ENCODE measurements at places on chromosomes 12 and 14.

- no peak for DNase-seq
Observed at GRCh38 chr14:98935921-98936320, 336.1 kb downstream of the BCL11B start.

- DNase-seq, result peak; percentile 7
Observed at GRCh38 chr12:93363841-93364297, 13.9 kb upstream of the NUDT4 start.

- DNase-seq, result no peak
Observed at GRCh38 chr12:82862876-82863649, 176.4 kb downstream of the TMTC2 start.

DNA sequence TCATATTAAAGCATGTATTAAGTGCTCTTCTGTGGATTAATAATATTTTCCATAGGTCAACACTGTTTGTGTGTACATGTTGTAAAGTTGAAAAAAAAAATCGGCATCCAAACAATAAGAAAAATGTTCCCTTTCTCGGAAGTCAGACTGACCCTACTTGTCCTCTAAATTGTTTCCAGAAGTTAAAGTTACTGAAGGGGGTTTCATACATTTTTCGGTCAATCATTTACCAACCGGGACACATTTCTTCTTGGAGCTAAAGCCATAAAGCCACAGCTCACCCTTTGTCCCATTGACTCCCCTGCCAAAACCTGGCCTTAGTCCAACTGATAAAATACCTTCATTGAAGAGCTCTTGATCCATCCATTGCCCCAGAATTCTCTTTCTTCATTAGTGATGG, 230.0 kb downstream of the ANO2 start:
- no peak for DNase-seq

DNA sequence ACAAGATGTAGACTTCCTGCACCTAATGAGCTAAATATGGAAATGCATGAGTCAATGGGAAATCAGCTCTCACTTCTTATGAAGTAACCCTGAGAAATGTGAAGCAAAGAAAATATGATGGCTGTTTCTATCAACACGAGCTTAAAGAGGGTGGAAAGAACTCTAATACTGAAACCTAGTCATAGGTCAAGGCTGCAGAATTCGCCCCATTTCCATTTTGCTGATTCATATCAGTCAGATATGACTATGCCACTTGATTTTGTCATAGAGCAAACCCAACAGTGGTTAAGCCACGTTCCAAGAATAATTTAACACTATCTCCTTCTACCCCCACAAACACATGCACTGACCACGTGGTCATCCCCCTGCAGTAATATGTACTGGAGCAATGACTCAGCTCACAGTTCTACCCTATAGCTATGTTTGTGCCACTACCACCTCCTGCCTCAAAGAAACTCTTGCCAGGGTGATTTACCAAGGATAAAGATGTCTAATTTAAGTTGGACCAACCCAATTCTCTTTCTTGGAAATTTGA, 157.5 kb downstream of the TMTC3 start:
- no peak for DNase-seq

- DNase-seq, result no peak
Observed at GRCh38 chr12:30155001-30155730, 371.4 kb upstream of the TMTC1 start.

- DNase-seq, result no peak
Observed at GRCh38 chr14:51653079-51653774, 1.5 kb downstream of the FRMD6 start.

DNA sequence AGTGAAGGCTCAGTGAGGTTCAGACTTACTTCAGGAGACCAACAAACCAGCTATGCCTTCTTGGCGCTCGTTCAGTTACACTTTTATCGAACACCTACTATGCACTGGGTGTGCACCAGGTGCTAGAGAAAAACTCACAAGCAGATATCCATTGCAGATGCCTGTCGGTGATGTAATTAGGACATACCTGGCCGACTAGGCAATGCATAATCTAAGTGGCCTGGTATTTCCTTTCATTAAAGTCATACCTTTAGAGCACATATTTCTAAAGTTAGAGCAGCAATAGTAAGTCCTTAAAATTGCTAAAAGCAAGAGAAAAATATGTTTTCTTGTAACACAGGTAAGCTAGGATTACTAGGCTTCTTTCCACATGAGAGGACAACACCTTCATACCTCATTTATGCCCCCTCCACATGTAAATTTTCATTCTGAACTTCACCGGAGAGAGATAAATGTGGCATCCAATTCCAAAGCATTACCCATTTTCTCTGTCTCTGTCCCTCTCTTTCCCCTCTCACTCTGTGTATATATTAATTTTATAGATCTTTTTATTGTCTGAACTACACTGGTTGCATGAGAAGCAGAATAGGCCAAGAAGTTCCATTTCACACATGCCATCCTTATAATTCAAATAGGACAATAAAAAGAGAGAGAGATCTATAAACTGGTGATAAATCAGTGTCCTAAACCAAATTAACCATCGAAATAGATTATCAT, 242.2 kb downstream of the SPTSSA start:
- no peak for DNase-seq

DNA sequence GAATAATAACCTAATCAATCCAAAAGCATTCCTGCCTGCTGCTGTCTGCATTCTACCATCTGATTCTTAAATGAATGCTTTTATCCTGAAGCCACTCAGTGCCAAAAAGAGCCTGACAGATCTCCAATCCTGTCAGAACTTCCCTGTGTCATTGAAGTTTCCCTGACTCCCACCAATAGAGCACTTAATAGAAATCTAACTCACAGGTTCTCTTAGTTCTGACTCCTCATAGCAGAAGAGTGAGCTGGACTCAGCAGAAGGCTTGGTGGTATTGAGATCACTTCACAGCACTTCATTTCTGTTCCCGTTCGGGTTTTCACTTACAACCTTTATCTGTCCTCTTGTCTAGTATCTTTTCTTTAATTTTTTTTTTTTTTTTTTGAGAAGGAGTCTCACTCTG, 102.6 kb downstream of the OTOGL start:
- no peak for DNase-seq

GRCh38 chr12:102331419-102331818, 133.8 kb upstream of the PMCH start:
- DNase-seq, result no peak

- DNase-seq, result no peak
Observed at GRCh38 chr12:113302466-113302865, 32.4 kb downstream of the SLC8B1 start.
